ENCODE measurements at places on chromosomes 2 and 18. TPM values are rescaled to one million over a fixed set of nuclear protein-coding genes. Genes with fewer than 3 reads are reported as not detected.

- no peak for DNase-seq
Measured at GRCh38 chr2:34402376-34402775, 803.3 kb upstream of the FAM98A start.

- DNase-seq: peak; percentile 95
Measured at GRCh38 chr2:145652571-145653545, 1132.9 kb upstream of the ZEB2 start.

IL37 gene
- not detected for polyA plus RNA-seq

DNA sequence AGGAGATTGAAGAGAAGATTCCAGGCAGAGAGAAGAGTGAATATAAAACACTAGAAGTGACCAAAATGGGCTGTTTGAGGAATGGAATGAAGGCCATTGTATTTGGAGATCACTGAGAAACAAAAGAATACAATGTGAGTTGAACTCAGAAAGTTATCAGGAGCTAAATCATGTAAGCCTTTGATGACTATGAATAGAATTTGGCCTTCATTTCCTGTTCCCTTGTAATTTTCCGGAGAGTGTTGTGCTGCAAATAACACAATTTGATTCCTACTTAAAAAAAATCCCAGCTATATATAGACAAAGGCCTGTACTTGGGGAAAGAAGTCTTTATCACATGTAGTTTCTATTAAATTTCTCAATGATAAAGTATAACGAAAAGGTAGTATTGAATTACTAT, 33.7 kb upstream of the KYNU start:
- DNase-seq: no peak

SERPINB5 gene
- not detected for polyA plus RNA-seq

- peak; percentile 85 for DNase-seq
Measured at GRCh38 chr2:144111437-144111836, 408.5 kb downstream of the ZEB2 start.

DNA sequence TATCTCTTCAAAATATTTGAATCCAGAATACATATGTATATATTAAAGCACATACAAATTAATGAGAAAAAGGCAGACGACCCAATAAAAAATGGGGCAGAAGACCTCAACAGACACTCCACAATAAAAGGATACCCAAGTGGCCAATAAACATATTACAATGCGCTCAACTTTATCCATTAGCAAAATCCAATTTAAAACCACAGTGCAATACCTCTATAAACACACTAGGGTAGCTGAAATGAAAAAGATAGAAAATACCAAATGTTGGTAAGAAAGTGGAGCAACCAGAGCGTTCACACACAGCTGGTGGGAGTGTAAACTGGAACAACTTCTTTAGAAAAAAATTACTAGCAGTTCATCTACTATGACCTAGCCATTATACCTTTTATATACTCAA, 75.3 kb downstream of the CCDC148 start:
- DNase-seq: no peak

DNA sequence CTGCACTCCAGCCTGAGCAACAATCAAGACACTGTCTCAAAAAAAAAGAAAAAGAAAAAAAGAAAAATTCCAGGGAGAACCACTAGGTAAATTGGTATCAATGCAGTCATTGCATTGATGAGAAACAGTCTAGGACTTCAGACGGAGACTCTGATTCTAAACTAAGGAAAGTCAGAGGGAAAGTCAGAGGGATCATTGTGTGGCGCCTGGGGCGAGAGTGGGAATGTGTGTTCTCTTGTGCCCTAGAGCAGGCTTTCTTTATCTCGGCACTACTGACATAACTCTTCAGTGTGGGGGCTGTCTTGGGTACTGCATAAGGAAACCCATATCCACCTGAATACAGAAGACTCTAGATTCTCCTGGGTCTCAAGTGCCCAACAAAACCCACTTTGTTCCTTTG, 24.8 kb downstream of the SERPINE2 start:
- no peak for DNase-seq

DNA sequence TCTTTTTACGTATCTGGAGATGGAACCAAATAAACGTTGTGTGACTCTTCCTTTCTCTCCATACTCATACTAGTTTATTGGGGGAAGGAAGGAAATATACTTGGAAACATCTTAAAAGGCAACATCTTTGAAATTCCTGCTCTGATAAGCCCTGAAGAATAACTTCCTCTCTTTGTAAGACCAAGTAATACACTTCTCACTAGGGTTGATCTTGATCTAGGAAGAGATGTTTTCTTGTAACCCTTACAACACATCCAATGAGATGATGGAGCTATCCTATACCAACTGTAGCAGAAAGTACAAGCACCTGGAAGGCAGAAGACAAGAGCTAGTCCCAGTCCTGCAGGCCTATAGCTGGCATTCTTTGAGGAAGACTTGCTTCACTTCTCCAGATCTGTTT, 2.0 kb downstream of the ANKRD44 start:
- no peak for DNase-seq

DNA sequence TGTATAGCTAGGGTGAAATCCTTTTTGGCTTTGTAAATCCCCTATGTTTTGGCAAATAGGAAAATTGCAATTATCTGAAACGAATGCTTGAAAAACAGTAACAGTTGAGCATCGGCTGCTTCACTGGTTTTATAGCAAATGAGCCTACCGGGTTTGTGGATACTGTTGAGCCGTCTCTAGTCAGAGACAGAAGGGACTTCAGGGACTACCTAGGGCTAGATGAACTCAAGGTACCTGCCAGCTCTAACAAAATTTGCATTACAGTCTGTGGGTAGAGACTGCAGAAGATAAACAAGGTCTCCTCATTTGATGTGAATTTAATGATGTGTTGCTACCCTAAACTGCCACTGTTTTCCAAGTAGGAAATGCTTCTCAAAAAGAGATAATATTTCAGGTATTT, 101.1 kb downstream of the EML6 start:
- DNase-seq: no peak

- DNase-seq: no peak
Measured at GRCh38 chr18:76405280-76405679, 89.8 kb downstream of the ZNF516 start.

DES gene
- polyA plus RNA-seq: 0.75 TPM

GRCh38 chr2:20425371-20425881, 21.4 kb upstream of the RHOB start:
- DNase-seq: peak; percentile 83

DNA sequence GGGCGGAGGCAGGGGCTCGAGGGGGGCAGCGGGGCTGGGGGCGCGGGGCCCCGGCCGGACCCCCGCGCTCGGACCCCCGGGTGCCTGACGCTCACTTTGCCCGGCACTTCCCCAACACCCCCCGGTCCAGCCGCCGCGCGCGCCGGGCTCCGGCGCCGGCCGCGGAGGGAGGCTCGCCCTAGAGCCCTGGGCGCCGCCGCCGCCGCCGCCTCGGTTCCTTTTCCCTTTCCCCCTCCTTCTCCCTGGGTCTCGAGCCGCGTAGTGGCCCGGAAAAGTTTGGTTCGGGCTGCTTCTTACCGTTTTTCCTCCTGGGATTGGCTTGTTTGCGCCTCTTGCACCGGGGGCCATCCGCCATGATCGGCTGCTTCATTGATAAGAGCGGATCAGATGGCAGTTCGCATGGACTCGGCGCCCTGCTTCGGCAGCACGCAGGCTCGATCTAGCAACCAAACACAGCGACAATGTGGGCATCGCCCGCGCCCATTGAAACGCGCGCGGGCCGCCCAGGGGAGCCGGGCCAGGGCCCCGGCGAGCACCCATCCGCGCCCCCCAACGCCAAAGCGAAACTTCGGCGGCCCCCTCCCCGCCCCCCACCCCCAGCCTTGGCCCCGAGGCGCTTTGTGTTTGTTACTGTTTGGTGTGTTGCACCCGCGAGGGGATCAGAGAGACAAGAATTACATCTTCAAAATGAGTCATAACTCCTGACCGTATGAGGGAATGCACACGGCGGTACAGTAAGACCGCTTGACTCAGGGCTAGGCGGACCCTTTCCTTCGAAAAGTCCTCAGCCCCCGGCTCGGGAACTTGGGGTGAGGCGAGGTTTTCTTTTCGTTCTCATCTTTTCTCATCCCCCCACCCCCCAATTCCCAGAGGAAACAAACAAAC, 2.7 kb downstream of the ZEB2 start:
- peak; percentile 98 for DNase-seq

DNA sequence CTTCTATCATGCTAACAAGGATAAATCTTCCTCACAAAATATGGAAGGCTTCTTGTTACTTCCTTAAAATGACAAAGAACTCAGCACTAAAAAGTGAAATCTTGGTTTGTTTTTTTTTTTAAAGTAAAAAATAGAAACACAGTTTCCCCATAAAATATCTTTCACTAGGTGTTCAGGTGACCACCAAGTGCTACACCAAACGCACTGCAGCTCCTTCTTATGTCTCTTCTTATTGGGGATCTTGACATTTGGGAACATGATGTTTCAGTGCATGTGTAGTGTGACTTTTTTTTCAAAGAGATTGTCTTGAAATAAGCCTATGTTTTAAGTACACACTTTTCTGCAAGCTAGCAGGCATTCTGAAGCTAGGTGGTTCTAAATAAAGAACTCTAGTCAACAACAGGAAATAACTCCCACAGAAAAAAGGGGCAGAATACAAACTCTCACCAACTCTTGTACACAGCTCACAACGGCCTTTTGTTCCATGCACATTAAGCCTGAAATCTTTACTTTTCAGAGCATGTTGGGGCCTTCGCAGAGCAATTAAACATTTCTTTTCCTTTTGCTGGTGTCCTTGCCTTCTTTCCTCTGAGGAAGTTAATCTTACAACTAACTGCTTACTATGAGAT, 13.2 kb upstream of the SERTAD2 start:
- no peak for DNase-seq

- peak; percentile 13 for DNase-seq
Measured at GRCh38 chr2:129803032-129803431, 176.4 kb upstream of the RAB6C start.

DNAJC10 gene
- 117 TPM for polyA plus RNA-seq
